ENCODE measurements at places on chromosomes 6 and 20. TPM values are rescaled to one million over a fixed set of nuclear protein-coding genes. Genes with fewer than 3 reads are reported as not detected.

Gene BTN1A1
- total RNA-seq: 0.09 TPM

Gene SFT2D1
- 48.3 TPM for total RNA-seq

DNA sequence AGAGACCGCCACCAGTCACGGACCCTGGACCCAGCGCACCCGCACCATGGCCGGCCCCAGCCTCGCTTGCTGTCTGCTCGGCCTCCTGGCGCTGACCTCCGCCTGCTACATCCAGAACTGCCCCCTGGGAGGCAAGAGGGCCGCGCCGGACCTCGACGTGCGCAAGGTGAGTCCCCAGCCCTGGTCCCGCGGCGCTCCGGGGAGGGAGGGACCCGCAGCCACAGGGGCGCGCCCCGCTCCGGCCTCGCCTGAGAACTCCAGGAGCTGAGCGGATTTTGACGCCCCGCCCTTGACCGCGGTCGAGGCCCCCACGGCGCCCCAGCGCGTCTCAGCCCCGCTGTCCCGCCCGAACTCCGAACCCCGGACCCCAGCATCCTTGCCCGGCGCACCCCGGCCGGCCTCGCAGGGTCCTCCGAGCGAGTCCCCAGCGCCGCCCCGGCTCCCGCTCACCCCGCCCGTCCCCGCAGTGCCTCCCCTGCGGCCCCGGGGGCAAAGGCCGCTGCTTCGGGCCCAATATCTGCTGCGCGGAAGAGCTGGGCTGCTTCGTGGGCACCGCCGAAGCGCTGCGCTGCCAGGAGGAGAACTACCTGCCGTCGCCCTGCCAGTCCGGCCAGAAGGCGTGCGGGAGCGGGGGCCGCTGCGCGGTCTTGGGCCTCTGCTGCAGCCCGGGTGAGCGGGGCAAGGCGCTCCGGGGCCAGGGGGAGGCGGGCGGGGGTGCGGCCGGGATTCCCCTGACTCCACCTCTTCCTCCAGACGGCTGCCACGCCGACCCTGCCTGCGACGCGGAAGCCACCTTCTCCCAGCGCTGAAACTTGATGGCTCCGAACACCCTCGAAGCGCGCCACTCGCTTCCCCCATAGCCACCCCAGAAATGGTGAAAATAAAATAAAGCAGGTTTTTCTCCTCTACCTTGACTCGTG is at the start of gene OXT:
OXT (plus strand) TSS at position 11 of the 920 bp plus-strand sequence; CDS start at position 47, 36 bp downstream.
- H3K4me3 ChIP-seq: no peak within 1 kb of the TSS
- H3K36me3 ChIP-seq: no peaks in the 10 kb centered on the region
- H3K27me3 ChIP-seq: peaks cover 3% of the 10 kb centered on the region
- DNase-seq: peak; percentile 46
- no peaks in the 10 kb centered on the region for H3K4me1 ChIP-seq

Gene AGER
- total RNA-seq: 13.0 TPM

DNA sequence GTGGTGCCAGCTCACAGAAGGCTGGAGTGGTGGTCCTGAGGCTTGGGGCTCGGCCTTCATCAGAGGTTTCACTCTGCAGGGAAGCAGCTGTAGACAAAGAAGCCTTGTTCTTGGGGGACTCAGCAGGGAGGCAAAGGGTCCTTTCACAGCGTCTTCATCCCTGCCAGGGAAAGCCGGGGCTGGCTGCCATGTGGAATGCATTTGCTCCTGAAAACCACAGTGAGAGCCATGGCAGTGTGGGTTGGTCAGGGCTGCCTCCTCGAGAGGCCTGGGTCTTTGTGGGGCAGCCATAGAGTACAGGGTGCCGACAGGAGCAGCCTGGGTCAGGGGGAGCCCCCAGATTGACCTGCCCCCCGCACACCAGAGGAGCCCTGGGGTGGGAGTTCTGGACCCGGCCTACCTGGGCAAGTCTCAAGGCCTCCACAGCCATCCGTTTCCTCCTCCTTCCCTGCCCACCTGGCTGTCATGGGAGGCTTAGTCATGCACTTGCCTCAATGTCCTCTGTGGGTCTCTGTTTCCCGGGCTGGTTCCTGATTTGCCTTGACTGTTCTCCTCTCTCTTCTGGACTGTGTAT is 144.0 kb downstream of the CDC5L start:
- no peaks in the 10 kb centered on the region for H3K27me3 ChIP-seq
- no peak overlapping the region for H3K4me3 ChIP-seq
- no peak overlapping the region for H3K27ac ChIP-seq

Data from kidney (tissue), 22 donors.